ENCODE measurements at places on chromosomes 5 and 9.

- DNase-seq = no peak
Observed at GRCh38 chr5:31478901-31479300, 53.0 kb downstream of the DROSHA start.

DNA sequence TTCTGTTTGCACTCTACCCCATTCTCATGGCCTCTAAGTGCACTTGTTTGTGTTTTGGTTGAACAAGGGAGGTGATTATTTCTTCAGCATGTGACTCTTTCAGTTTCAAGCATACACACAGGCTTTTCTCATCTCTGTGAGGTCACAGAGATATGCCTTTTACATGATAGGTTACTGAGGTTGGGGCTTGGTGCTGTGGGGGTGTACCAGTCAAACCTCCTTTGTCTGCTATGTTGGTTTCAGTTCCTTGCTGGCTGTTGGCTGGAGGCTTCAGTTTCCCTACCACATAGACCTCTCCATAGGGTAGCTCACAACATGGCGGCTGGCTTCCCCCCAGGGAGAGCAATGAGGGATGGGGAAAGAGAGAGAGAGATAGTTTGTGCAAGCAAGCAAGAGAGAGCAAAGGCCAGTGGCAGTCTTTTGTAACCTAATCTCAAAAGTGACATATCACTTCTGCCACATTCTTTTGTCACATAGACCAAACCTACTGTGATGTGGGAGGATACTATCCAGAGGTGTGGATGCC is 96.7 kb upstream of the SEMA6A start:
- DNase-seq = no peak

- no peak for DNase-seq
Observed at GRCh38 chr9:130444565-130445221, at the start of gene ASS1. Gene ASS1 (plus strand): TSS chr9:130444961. CDS start chr9:130452229, 7,268 bp downstream.

- no peak for DNase-seq
Observed at GRCh38 chr5:352639-353611, 31.4 kb downstream of the AHRR start.

- no peak for DNase-seq
Observed at GRCh38 chr5:143192191-143192900, 211.1 kb downstream of the NR3C1 start.

GRCh38 chr5:10896016-10896415 is 135.0 kb upstream of the DAP start:
- no peak for DNase-seq

- no peak for DNase-seq
Observed at GRCh38 chr5:126965487-126965886, 64.9 kb downstream of the MARCHF3 start.

GRCh38 chr5:142810081-142810480 is 39.9 kb downstream of the ARHGAP26 start:
- DNase-seq = no peak

GRCh38 chr5:100623719-100624118 is 88.5 kb downstream of the FAM174A start:
- peak; percentile 53 for DNase-seq

DNA sequence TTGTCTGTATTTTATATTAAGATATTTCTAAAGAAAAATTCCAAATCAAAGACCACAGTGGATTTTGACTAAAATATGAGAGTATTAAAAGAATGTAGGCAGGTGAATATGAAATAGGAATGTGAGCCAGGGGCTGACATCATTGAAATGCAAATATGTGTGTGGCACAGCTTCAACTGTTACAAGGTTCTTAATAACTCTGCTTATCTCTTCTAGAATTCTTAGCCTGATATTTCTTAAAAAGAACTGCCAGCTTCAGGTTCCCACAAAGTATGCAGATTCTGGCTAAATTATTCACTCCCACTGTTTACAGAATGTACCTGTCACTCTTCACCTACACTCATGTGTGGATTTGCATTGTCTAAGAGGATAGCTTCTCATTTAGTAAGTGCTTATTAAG is 274.4 kb downstream of the DIRAS2 start:
- DNase-seq = no peak

DNA sequence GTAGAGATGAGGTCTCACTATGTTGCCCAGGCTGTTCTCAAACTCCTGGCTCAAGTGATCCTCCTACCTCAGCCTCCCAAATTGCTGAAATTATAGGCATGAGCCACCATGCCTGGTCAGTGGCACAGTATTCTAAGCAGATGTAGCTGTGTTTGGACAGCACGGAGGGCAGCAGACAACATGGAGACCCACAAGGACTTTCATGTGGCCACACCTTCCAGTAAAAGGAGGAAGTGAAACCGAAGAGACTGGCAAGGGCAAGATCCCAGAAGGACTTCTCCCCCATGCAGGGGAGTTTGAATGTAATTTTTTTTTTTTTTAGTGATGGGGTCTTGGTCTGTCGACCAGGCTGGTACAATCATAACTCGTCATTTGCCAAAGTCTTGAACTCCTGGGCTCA is 172.2 kb downstream of the TRPM3 start:
- no peak for DNase-seq

Measured in kidney capillary endothelial cell (primary cell).